PC-3 (cell line): ENCODE measurements at places on chromosomes 1 and 21. TPM values are rescaled to one million over a fixed set of nuclear protein-coding genes. Genes with fewer than 3 reads are reported as not detected.

PPIE gene
- 45.1 and 53.6 TPM in 2 replicates for total RNA-seq

SPATA1 gene
- 2.9 TPM in 1 of 2 replicates, not detected in the other for total RNA-seq

SPAG17 gene
- not detected in 2 replicates for total RNA-seq

PPFIA4 gene
- total RNA-seq = 3.4 and 12.1 TPM in 2 replicates

WDR4 gene
- 35.3 and 53.8 TPM in 2 replicates for total RNA-seq

CTSS gene
- total RNA-seq = 0.46 TPM in 1 of 2 replicates, not detected in the other

HRNR gene
- total RNA-seq = not detected in 2 replicates

LRRC52 gene
- total RNA-seq = not detected in 2 replicates

IL20 gene
- total RNA-seq = not detected in 2 replicates

SOX13 gene
- total RNA-seq = 81.9 and 93.1 TPM in 2 replicates

COL9A2 gene
- total RNA-seq = 4.4 and 7.0 TPM in 2 replicates

RBP7 gene
- total RNA-seq = 6.0 and 7.5 TPM in 2 replicates

DNA sequence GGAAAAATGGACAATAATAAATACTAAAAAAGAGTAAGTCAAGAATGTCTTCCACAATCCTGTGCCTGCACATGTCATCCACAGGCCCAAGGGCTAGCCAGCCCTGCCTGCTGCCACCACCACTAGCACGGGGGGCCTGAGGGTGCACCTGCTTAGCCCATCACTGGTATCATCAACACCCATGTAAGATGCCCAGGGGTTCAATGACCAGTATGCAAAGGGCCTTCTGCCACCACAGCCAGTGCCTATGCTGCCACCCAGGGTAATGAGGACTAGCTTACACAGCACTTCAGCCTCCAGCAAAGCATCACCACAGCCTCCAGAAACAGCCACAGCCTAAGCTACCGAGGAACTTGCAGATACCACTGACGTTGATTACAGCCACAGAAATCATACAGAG, 46.3 kb downstream of the POFUT2 start:
- no peak for DNase-seq

DNA sequence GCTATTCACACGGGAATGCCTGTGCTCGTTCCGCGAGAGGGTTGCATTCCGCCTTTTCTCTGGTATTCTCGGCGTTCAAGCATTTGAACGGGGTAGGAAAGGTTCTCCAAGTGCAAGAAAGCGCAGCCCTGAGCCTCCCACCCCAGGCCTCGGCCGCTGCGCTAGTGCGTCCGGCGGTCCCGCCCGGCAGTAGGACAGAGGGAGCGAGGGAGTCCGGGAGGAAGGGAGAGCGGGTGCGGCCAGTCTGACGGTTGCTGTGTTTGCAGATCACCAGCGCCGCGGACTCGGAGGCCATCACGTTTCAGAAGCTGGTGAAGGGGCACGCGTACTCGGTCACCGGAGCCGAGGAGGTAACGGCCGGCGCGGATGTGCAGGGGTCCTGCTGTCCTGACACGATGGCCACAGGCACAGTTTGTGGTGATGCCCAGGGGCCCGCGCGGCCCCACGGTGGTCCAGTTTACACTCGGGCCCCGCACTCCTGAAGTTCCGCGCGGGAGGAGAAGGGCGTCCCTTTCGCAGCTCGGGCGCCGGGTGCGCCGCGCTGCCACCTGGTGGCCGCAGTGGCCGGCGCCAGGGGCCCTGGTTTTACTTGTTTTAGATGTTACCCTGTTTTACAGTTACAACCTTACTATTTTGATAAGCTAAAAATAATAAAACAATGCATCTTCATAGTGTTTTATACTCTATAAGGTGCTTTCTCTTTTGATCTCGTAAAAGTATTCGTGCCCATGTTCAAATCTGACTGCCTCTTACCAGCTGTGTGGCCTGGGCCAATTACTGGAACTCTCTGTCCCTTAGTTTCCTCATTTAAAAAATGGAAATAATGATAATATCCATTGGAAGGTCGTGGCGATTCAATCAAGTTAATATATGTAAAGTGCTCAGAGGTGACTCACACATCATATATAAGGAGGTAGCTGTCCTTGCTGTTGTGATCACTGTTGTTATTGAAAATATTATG, 36.7 kb downstream of the CAPN2 start:
- peak; percentile 56 for DNase-seq

DNA sequence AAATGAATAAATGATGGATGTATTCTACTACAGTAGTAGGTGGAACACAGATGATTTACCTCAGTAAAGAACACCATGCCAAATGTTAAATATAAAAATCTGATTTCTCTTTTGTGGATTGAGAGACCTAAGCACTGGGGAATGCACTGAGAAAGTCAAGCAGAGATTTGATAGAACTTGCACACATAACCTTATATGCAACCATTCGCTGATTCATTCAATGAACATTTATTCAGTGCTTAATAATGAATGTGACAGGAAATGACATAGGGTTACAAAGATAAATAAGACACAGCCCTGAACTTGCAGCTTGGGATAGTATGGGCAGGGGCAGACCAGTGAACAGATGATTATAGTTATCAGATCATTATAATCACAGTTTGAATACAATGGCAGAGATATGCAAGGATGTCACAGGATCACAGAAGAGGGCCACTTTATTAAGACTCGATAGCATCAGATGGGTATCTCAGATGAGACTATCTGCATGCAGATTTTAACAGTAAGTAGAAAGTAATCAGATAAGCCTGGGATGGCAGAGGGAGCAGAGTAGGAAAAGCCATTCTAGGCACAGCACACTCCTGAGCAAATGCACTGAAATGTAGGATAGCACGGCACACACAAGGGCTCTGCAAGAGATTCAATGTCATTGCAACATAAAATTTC, 169.4 kb downstream of the ASTN1 start:
- peak; percentile 40 for DNase-seq

- no peak for DNase-seq
Observed at GRCh38 chr1:240528591-240528990, 83.4 kb downstream of the GREM2 start.

DNA sequence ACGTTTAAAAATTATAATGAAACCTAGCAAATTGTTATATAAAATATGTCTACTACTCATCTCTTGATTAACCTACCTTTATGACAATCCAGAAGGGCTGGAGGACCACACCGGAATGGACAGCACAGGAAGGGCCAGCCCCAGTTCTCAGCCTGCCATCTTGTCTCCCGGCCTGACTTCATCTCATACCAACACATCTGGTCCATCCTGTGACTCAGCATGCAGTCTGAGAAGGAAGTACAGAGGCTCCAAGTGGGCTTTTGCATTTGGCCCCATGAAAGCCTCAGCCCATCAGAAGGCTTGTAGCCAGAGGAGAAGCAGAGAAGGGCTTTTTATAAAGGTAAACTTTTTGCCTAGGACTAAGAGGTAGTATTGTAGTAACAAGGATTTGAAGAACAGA, 436.6 kb downstream of the MRPL39 start:
- no peak for DNase-seq

GRCh38 chr1:179295164-179295755, 1.7 kb downstream of the SOAT1 start:
- no peak for DNase-seq

GRCh38 chr1:35555212-35555584, 2.0 kb downstream of the KIAA0319L start:
- DNase-seq = no peak

DNA sequence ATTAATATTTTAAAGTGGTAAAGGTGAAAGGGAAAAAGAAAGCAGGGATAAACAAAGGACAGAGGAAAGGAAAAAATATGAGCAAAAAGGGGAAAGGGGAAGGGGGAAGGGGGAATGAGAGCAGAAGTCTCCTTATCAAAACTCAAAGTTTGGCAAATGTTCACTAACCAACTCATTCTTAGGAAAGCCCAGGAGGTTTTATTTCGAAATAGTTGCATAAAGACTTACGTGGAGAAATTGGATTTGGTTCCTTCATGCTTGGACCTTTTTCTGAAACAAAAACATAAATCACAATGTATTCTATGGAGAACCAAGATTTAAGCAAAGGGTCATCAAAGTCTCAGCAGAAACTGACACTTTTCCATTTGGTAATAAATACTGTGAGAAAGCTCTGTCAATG, 188.1 kb downstream of the TGFBR3 start:
- DNase-seq = no peak

DNA sequence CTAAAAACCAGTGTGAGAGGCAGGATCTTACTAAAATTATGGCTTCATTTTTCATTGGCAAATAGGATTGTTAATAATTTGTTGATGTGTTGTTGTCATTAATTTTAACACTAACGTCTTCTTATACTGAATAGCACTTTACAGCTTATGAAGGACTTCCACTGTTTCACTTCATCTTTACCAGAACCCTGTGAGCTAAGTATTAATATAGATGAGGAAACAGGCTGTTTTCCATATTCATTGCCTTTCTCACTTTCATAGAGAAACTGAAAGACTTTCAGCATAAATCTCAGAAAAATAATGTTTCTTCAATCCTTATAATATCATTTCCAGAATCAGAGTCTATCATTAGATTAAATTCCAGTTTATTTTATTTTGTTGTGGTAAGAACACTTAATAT, 8.5 kb downstream of the MAP10 start:
- no peak for DNase-seq

GRCh38 chr1:4328402-4329071, 325.9 kb upstream of the AJAP1 start:
- no peak for DNase-seq

GRCh38 chr1:36080236-36080635, 3.7 kb upstream of the TEKT2 start:
- DNase-seq = no peak

DNA sequence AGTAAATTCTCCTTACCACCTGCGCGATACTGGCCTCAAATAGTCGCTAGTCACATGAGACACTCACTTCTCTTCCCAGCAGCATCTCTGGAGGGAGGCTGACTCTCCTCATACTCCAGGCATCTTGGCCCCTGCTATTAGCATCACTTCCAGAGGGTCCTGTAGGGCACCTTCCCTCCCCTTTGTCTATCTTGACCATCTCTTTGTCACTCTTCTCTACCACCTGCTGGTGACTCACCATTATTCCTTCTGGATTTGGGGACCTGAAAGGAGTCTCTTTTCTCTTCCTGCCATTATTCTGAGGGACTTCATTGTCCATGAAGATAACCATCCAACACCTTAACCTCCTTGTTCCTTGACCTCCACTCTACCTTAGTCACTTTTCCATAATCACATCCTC, 31.7 kb upstream of the GPR37L1 start:
- DNase-seq = peak; percentile 24

- no peak for DNase-seq
Observed at GRCh38 chr1:78348496-78349284, 142.1 kb upstream of the PTGFR start.

- DNase-seq = peak; percentile 26
Observed at GRCh38 chr1:157438146-157438545, 114.2 kb downstream of the FCRL5 start.

GRCh38 chr1:12150456-12151200, 16.2 kb upstream of the TNFRSF1B start:
- no peak for DNase-seq
